ENCODE measurements at places on chromosomes 11 and 22.

GRCh38 chr22:39233710-39234471 lies 10.9 kb downstream of the PDGFB start:
- no peak for DNase-seq

- DNase-seq, result no peak
Measured at GRCh38 chr22:36470994-36471331, 10.5 kb downstream of the TXN2 start.

- no peak for DNase-seq
Measured at GRCh38 chr11:31974366-31975136, 116.3 kb upstream of the RCN1 start.

DNA sequence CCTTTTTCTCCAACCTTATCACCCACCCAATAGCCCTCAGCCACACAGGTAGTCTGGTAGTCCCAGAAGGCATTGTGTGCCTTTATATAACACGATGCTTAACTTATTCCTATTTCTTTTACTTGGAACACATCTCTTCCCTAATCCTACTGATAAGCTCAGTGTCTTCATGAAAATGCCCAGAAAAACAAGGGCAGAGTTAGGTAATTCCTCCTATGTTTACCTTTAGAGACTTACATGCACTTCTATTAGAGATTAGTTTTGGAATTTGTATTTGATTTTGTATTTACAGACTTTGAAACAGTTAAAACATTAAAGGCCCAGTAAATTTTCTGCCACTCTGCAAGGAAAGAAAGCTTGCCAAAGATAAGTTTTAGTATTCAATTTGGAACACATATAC lies 637.8 kb upstream of the CCDC90B start:
- DNase-seq, result no peak

- no peak for DNase-seq
Measured at GRCh38 chr11:83957038-83957900, 671.1 kb upstream of the CCDC90B start.

GRCh38 chr11:71095294-71095850 lies 157.0 kb downstream of the SHANK2 start:
- no peak for DNase-seq

- no peak for DNase-seq
Measured at GRCh38 chr11:91264481-91264880, 960.1 kb upstream of the FAT3 start.

GRCh38 chr11:112229159-112229558 lies 2.9 kb downstream of the PTS start:
- no peak for DNase-seq

DNA sequence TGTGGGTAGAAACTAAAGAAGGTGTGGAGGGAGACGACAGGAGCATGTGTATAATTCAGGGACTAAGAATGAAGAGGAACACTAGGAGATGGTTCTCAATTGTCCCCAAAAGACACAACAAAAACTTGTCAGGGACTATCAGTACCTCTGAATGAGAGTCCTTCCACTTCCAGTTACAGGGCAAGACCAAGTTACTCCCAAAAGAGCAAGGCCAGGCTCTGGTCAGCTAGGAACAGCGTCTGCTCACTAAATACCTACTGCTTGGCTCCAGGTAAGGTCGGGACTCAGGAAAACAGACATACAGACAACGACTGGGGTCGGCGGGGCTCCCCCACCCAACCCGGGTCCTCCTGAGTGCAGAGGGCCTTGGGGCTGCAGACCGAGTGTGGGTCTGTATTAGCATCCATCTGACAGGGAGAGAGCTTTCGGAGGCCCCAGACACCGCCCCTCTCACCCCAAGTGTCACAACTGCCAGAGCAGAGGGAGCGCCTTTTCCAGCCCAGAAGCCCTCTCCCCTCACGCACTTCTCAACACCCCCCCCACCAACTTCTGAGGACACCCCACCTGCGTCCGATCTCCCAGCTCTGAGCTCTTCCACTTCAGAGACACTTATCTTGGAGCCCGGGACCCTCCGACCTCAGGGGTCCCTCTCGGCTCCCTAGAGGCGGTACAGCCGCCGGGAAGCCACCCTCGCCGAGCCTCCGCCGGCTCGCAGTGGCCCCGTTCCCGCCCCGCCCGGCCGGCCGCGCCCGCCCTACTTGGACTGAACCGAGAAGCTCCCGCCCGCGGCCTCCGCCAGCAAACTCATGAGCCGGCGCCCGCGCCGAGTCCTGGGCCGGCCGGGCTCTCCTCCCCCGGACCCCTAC lies 522 bp downstream of the RHOG start:
- no peak for DNase-seq

- DNase-seq, result no peak
Measured at GRCh38 chr11:99893811-99894210, 793.3 kb upstream of the ARHGAP42 start.

DNA sequence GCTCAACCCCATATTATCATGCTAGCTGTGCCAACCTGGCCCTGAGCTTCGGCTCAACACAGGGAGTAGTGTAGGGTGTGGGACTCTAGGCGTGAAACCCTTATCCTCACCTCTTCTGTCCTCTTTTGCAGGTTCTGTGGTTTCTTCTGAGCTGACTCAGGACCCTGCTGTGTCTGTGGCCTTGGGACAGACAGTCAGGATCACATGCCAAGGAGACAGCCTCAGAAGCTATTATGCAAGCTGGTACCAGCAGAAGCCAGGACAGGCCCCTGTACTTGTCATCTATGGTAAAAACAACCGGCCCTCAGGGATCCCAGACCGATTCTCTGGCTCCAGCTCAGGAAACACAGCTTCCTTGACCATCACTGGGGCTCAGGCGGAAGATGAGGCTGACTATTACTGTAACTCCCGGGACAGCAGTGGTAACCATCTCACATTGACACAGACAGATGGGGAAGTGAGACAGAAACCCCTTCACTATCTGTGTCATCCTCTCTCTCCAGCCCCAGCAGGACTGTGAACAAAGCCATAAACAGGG lies 76.4 kb downstream of the GGTLC2 start:
- DNase-seq, result no peak
